ENCODE measurements at places on chromosomes 12 and 14.

- no peak for DNase-seq
Measured at GRCh38 chr12:88577537-88577936, 2.7 kb downstream of the KITLG start.

- no peak for DNase-seq
Measured at GRCh38 chr12:28415755-28416154, 225.5 kb downstream of the CCDC91 start.

- no peak for DNase-seq
Measured at GRCh38 chr12:95266254-95266653, 48.6 kb downstream of the VEZT start.

- DNase-seq = no peak
Measured at GRCh38 chr12:26769611-26770010, 63.4 kb downstream of the ITPR2 start.

DNA sequence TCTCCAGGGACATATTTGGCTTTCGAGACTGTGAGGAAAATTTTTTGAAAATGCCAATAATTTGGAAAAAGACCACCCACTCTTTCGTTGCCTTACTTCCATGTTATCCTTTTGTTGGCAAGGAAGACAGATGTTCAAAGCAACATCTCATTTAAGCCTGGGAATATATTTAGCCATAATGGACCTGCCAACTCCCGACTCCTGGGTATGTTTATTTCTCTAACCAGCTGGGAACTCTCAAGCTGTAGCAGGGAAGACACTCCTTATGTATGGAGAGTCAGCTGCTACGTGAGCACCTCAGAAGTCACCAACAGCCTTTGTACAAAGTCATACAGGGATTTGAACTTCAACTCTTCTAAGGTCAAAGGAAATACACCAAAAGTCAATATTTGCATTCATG is 96.5 kb upstream of the DAAM1 start:
- no peak for DNase-seq

- no peak for DNase-seq
Measured at GRCh38 chr12:57099766-57100165, 10.9 kb downstream of the NAB2 start.

DNA sequence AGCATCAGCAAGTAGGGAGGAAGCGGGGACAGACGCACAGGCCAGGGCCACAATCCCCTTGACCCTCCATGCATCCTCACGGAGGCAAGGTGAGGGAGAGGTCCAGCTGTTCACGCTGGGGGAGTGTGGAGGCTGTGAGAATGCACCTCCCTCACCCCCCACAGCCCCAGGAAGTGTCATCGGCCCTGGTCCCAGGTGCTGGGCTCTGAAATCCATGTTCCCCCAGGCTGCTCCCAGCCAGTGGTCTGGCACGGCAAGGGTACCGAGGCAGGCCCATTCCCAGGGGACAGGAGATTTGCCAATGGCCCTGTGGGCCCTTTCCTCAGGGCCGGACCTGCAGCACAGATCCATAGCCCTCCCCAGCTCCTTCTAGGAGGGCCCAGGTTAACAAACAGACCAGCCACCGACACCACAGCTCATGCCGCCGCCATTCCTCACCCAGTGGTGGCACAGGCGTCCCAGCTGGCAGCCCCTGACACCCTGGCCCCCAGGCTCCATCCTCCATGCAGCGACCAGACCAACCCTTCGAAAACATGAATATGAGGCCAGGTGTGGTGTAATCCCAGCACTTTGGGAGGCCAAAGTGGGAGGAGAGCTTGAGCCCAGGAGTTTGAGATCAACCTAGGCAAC is 21.9 kb upstream of the EIF5 start:
- DNase-seq = no peak

Data from T-helper 22 cell (primary cell).